ENCODE measurements at places on chromosomes 7 and 10. TPM values are rescaled to one million over a fixed set of nuclear protein-coding genes. Genes with fewer than 3 reads are reported as not detected.

The PAX4 gene
- not detected for total RNA-seq

The GPR15LG gene
- total RNA-seq: not detected

The ADCYAP1R1 gene
- total RNA-seq: 0.10 TPM

The LEP gene
- not detected for total RNA-seq

The ST7 gene
- total RNA-seq: 90.4 TPM

The HYAL4 gene
- not detected for total RNA-seq

The IDI2 gene
- total RNA-seq: not detected

All from upper lobe of left lung (tissue), 6 donors.